ENCODE measurements at places on chromosomes 2 and 18. TPM values are rescaled to one million over a fixed set of nuclear protein-coding genes. Genes with fewer than 3 reads are reported as not detected.

Gene KCMF1
- total RNA-seq = 36.9 TPM

Gene ZSWIM2
- total RNA-seq = not detected

Gene LIMS2
- total RNA-seq = 0.34 TPM

Gene MLPH
- total RNA-seq = 11.2 TPM

Gene HOXD8
- 0.62 TPM for total RNA-seq

Gene DSC1
- total RNA-seq = not detected

Gene METTL4
- 3.1 TPM for total RNA-seq

Gene PDK1
- 40.1 TPM for total RNA-seq

Gene ACADL
- not detected for total RNA-seq

Gene ITGA4
- total RNA-seq = 2.3 TPM

Gene DSG4
- total RNA-seq = not detected

Gene GRB14
- total RNA-seq = 0.39 TPM

Gene EHD3
- 4.2 TPM for total RNA-seq

Gene RAD51AP2
- not detected for total RNA-seq

Gene MORN2
- total RNA-seq = 15.4 TPM

Gene SCN9A
- total RNA-seq = 0.68 TPM

Gene TNP1
- not detected for total RNA-seq

Gene CFAP65
- not detected for total RNA-seq

Gene LIPG
- 12.8 TPM for total RNA-seq

Gene HNMT
- 50.9 TPM for total RNA-seq

Gene ALPG
- not detected for total RNA-seq

Gene NFU1
- total RNA-seq = 17.2 TPM

Gene NEU4
- not detected for total RNA-seq

Gene HOXD13
- not detected for total RNA-seq

Gene KCNK3
- total RNA-seq = 1.1 TPM

Gene CAB39
- total RNA-seq = 31.2 TPM

Gene TRIP12
- 95.4 TPM for total RNA-seq

Gene TMEM247
- total RNA-seq = not detected

Gene RAMP1
- 37.2 TPM for total RNA-seq

Gene POU3F3
- not detected for total RNA-seq

Gene SLC23A3
- 0.25 TPM for total RNA-seq

Gene IGFBP5
- total RNA-seq = 5.1 TPM

Gene IL1B
- total RNA-seq = 0.44 TPM

All from cardiac ventricle fibroblast (primary cell).